ENCODE measurements at places on chromosomes 6 and 20. TPM values are rescaled to one million over a fixed set of nuclear protein-coding genes. Genes with fewer than 3 reads are reported as not detected.

Gene KIF25
- 0.22 TPM for total RNA-seq

Gene SLCO4A1
- total RNA-seq: 12.7 TPM

Gene GLO1
- 84.6 TPM for total RNA-seq

Gene ENPP3
- 0.14 TPM for total RNA-seq

GRCh38 chr20:35994994-35995453 lies 26.6 kb downstream of the CNBD2 start:
- peak; percentile 80 for DNase-seq

DNA sequence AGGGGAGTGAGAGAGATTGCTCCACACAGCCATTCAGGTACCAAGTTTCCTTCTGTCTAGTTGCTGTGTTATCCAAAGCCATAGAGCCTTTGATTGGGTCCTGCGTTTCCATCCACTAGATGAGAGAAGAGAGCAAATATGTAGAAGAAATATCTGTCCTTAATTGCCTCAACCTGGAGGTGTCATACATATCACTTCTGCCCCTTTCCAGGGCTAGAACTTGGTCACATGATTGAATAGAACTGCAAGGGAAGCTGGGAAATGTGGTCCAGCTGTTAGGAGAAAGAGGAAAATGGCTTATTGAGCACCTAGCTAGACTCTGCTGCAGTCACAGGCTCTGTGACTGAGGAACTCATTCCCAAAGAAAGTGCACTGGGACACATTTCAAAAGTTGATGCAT lies 115.6 kb upstream of the JAG1 start:
- no peak for DNase-seq

- DNase-seq: no peak
These were observed 9.2 kb upstream of the RAB22A start for GRCh38 chr20:58300321-58300720.

DNA sequence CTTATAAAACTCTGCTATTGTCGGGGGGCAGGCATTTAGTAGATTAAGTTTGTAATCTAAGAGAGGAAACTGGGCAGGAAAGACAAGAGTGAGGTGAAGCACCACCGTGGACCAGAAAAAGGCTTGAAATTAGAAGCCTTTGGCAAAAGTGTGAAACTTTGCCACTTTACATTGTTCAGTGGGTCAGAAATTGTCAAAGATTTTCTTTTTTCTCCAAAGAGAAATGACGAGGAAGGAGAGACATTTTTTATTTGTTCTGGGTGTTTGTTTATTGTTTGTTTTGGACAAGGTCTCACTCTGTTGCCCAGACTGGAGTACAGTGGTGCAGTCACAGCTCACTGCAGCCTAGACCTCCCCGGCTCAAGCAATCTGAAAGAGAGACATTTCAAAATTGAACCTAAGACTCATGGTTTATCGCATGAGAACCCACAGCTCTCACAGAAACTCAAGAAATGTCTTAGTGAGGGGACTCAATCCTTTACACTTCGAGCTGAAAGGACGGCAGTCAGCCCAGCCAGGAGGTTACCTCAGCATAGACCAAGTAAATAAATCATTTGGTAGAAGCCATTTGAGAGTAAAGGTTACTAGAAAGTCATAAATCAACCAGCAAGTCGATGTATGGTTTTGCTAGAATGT lies 262.8 kb upstream of the TAB2 start:
- no peak for DNase-seq

GRCh38 chr20:36571564-36572504 lies 1.6 kb upstream of the TGIF2 start:
- DNase-seq: no peak

DNA sequence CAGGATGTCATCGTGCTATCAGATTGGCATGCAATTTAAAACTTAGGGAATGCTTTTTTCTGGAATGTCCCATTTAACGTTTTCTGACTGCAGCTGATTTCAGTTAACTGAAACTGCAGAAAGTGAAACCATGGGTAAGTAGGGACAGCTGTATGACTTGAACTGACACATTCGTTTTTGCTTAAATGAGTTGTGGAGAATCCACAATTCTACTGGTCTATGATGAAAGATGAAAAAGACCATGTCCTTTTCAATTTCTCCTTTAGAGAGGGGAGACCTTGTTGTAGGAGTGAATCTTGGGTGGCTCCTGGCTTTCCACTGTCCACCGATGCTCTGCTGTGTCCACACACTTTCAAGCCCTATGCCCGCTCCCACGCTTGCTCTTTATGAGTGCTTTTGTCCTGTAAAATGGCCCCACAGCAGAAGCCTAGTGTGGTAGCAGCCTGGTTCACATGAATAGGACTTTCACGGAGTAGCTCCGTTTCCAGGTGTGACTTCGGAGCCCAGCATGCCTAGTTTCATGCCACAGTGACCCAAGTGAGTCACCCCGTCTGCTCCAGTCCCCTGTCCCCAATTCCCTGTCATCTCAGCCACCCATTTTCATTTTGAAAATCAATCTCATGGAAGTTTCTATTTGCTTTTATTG lies 21.9 kb downstream of the DYNLT1 start:
- no peak for DNase-seq

- no peak for DNase-seq
These were observed 10.1 kb upstream of the PYGB start for GRCh38 chr20:25237610-25238318.

DNA sequence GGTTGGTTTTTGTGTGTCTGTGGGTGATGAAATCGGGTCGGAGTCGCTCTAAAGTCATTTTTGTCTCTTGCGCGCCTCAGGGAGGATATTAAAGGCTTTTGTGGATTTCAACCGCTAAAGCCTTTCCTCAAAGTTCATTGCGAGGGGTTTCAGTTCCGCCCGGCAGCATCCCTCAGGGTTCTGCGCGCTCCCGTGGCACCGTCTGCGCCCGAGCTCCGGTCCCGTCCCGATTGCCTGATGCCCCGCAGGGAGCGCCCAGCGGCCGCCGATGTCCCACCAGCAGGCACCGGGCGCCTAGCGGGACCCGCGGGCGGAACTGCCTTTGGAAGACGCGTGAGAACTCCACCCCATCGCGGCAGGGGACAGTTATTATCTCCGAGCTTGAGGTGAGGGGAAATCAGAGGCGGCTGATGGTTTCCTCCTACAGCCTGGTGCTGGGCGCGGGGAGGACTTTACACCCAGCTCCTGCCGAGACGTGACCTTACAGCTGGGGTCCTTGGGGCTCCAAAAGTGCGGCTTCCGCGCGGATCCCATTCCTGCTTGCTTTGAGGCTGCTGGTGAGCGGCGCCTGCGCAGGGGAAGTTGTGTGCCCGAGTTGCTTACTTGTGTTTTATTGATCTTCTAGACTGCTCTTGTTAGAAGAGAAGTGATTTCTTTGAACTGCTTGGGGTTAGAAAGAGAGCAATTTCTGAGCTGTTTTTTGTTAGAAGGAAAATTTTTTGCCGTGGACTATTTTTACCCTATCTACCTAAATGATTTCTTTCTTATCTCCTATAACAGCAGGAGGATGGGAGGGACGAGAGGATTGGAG lies 27.1 kb downstream of the ULBP1 start:
- no peak for DNase-seq

- no peak for DNase-seq
These were observed 205.6 kb upstream of the GGTLC1 start for GRCh38 chr20:24194143-24194542.
